ENCODE measurements at places on chromosomes 16 and 17.

DNA sequence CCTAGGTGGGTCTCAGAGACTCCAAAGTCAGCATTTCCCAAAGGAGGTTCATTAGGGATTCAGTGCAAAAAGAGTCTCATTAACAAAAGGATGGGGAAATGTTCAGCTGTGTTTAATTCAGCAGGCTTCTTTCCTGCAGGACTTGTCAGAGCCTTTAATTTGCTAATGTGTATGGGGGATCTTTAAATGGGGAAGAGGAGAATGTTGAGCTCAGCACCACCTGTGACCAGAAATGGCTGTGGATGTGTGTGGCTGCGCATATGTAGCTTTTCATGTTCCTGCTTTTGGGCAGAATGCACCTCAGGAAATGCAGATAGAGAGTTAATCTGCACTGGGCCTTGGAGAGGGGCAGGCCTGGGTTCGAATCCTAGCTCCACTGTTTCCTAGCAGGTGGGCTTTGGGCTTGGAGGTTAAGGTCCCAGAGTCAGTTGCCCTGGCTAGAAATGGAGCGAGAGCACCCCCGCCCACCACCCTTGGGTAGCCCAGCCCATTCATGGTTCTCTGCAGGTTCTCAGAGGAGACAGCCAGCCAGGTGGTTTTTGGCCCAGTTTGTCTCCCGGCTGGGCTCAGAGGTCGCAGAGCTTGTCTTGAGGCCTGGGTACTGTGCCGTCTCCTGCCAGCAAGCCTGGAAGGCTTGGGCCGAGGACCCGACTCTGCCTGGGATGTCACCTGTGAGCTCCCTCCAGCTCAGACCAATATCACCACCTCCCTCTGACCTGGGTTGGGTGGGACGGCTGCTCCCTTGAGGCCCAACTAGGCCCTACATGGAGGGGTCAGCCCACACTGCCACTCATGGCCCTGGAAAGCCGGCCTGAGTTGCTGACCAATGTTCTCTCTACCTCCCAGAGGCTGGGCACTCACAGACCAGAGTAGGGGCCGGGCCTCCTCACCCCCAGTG lies 9.3 kb downstream of the ADCY7 start:
- DNase-seq, result no peak

- DNase-seq, result no peak
These were observed 41.5 kb downstream of the C17orf67 start for GRCh38 chr17:56792267-56792666.

- peak; percentile 67 for DNase-seq
These were observed 3.0 kb downstream of the TRIM47 start for GRCh38 chr17:75875182-75875939.

DNA sequence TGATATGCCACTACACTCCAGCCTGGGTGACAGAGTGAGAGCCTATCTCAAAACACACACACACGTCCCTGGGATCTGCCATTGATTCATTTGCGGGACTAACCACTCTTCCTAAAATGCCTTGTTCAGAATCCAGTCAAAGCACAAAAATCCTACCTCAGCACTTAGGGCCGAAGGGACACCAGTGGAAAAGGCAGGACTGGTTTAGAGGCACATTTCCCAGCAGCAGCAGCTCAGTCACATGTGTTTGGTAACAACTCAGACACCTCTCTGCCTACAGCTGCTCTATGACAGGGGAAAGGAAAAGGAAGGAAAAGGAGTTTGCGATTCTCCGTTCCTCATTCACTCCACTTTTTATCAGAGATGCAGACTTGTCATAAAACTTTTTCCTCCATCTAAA lies 12.2 kb downstream of the KNOP1 start:
- DNase-seq, result no peak

- no peak for DNase-seq
These were observed 127.5 kb upstream of the CDH13 start for GRCh38 chr16:82499302-82499701.

- no peak for DNase-seq
These were observed 19.9 kb upstream of the OSGIN1 start for GRCh38 chr16:83932955-83933673.

DNA sequence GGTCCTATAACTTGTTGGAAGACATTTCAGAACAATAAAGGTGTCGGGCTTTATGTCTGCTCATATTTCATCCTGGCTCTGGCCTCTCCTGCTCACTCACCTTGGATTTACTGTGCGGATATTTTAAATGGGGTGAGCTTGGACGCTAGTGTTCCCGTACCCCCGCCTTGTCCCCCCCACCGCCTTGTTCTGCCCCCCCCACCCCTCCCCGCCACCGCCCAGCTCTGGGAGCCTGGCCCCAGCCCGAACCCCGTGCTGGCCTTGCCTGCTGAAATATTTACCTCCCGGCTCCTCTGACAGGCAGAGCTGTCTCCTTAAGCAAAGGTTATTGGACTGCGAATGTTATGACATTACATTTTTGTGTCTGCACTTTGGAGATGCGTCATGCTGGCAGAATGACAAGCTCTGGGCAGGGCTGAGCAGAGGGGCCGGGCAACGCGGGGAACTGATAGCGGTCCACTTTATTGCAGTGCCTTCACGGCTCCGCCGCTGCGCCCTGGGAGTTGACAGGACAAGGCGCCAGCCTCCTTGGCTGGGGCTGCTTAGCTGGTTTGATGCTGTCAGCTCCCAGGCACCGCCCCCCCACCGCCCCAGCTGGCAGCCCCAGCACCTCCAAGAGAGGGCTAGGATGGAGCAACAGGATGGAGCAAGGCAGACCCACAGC lies 222.5 kb upstream of the GSE1 start:
- DNase-seq, result no peak

DNA sequence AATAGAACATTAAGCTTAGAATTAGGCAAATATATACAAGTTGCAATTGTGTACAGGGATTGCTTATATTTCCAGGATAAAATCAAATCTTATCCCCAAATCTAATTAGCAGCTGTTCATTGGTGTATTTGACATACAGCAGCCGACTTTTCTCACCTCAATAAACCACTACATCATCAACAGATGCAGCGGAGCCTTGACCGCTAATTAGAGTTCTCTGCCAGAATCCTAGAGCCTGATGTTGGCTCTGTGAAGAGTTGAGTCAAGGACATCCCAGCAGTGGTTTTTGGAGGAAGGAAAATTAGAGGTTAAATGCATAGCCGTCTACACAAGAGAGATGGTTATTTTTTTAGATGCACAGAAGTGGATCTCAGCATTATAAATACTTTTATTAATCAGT lies 221.9 kb upstream of the CACNG5 start:
- DNase-seq, result no peak

Data from DMS79 treated with DMSO at 0.1 percent for 48 hours (cell line).